ENCODE measurements at places on chromosomes 4 and X.

DNA sequence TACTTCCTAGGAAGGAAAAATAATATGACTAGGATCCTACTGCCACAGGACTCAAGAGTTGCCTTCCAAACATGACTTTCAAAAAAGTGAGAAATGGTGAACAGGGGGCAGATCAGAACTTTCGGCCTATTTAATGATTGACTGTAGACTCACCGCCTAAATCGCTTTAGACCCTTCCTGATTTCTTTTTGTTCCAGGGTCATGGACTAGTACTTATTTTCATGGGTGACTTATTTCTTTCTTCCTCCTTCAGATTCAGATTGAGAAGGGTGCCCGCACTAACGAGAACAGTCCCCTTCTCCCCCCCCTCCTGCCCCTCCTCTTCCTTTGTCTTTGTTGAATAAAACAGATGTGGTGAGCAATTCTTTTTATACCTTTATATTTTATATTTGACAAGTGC, 48.0 kb upstream of the KLHL8 start:
- no peak for DNase-seq

DNA sequence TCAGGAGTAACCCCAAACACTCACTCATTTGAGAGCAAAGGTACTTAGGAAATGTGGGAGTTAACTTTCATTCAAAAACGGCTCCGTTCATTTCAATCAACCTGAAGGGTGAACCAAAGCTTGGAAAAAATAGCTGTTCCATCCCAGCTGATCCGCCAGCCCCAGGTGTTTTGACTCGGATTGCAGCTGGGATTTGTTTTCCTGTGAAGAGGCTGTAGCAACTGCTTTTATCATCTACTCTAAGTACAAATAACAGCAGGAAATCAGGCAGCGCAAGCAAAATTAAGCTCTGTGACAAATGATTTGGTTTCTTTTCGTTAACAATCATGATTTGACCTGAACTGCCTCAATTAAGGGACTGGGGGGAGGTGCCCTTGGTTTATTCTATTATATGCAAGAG, 154.7 kb downstream of the BEND2 start:
- no peak for DNase-seq

DNA sequence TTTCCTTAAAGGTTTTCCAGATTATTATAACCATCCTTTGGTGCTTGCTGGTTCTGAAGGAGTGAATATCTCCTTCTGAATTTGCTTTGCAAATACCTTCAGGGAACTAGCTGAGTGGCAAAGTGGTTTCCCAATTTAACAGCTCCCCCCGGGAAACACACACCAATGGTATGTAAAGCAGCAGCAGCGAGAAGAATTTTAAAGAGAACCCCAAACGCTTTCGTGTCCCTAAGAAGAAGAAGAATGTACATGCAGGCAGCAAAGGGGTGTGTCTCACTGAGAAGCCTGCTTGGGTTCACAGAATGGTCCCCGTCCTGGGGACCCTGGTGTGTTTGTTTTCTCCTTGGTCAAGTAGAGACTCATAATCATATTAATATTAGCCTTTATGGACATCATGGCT, 4.2 kb upstream of the AKAP17A start:
- DNase-seq, result no peak

- no peak for DNase-seq
Observed at GRCh38 chr4:102633100-102633499, 127.7 kb downstream of the MANBA start.

DNA sequence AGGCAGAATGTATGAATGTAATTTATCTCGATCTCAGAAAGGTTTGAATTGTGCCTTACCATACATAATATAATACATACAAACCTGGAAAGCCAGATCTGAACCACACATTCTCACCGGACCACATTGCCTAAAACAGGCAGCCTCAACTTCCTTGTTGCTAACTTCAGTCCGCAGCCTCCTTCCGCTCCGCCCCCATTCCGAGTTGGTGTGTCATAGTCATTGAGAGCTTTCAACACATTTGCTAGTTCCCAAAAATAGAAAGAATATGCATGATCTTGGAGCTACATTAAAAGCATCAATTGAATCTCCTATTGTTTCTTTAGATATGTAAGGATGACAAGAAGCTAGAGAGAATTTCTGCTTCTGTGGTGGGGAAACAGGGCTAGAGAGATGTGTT, 127.2 kb downstream of the ARHGEF9 start:
- peak; percentile 61 for DNase-seq

DNA sequence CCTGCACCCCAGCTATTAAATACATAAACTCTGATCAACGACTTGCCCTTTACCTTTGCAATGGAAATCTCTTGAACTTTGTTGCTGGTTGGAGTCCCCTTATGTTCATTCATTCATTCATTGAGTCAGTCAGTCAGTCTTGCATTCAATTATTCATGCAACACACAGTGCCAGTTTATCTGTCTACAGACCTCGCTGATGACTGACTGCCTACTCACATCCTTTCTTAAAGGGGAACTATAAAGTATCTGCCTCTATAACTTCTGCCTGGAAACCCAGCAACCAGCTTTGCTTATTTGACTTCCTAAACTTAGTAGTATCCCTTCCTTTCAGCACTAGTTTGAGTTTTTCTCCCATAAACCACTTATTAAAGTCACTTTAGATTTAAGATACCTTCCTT, 620.8 kb upstream of the ADGRL3 start:
- DNase-seq, result peak; percentile 8

DNA sequence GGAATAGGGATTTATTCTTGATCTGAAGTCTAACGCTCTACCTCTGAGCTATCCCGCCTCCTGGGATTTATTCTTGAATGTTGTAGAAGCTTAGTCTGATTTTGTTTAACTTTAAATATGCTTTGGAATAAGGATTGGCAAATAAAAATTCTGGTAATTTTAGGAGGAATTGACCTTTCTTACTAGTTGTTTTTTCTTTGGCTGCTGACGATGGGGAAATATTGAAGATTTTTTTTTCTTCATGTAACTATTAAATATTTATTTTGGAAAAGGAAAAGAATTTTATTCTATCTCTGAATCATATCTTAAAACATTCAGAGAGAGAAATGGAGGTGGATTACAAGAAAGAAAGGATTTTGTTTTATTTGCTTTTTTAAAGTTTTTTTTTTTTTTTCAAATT, 122.9 kb downstream of the PDLIM5 start:
- no peak for DNase-seq

DNA sequence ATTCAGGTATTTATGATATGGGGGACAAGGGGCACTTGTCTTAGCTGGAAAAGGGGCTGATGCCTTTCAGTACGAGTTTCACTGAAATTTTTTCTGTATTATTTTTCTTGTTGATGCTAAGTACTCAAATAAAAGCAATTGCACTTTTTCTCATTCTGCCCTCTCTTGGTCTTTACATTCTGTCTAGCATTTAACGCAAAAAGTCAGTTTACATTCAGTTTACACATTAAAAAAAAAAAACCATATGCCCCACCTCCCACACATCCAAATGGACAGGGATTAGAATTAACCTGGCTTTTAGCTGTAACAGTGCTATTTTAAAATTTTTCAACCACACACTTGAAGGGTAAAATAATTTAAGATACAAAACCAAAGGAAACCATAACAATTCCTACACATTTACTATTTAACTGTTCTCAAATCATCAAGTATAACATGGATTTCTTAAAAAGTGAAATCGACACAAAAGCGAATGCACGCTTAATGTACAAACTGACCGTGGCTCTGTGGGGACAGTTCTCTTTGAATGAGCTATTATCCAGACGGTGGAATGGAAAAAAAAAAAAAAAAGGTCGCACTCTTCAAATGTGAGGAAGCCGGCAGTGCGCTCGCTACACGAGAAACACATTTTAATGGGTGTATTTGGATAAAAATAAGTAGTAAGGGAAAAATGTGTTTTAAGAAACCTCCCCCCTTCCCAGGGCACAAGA, 1.4 kb downstream of the AMMECR1 start:
- peak; percentile 6 for DNase-seq

DNA sequence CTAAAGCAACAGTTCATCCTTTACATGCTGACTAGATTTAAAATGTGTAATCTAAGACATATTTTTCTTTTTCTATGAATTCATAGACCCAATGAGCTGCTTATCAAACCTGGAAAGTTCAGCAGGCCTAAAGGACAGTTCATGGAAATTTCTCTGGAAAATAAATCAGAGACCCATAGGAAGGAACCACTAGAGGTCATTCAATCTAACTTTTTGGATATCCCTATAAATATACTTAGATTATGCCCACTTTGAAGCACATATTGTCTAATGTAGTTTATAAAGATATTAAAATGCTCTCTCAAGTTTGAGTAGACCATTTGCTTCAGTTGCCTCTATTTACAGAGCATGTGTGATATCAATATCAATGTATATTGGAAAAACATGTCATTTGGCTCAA, 473.0 kb downstream of the FAT4 start:
- DNase-seq, result peak; percentile 7

Measured in AG20443 (cell line).